ENCODE measurements at places on chromosomes 3 and 15.

GRCh38 chr15:74213858-74214284 lies 11.3 kb upstream of the STRA6 start:
- no peak for DNase-seq

- DNase-seq: no peak
Measured at GRCh38 chr3:138686771-138687221, 78.2 kb downstream of the FAIM start.

GRCh38 chr3:177521305-177521704 lies 324.0 kb upstream of the TBL1XR1 start:
- DNase-seq: peak; percentile 64

DNA sequence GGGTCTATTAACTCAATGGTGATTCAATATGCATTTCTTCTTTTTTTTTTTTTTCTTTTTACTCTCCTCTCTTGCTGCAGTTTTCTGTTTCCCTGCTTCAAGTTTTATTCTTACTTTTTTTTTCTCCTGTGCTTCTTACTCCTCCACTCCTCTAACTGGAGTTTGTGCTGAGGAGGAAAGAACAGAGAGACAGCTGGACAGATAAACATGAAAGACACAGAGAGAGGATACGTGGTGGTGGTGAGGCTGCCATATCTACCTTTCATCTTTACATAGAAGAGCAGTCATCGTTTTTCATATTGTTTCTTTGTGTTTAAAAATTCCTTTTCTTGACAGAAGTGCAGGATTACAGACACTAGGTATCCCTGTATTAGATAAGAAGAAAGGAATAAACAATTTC lies 262.8 kb downstream of the OTOL1 start:
- no peak for DNase-seq

GRCh38 chr3:79846148-79846933 lies 78.5 kb upstream of the ROBO1 start:
- DNase-seq: no peak
